ENCODE measurements at places on chromosomes 6 and 20. TPM values are rescaled to one million over a fixed set of nuclear protein-coding genes. Genes with fewer than 3 reads are reported as not detected.
A peak's percentile ranks its signal among the peaks of the same experiment; 100 is the strongest.

The MUC22 gene
- 0.19 TPM for total RNA-seq

The KIF16B gene
- 18.3 TPM for total RNA-seq

GRCh38 chr6:167731216-167731615 lies 95.5 kb upstream of the AFDN start:
- no peak for DNase-seq

DNA sequence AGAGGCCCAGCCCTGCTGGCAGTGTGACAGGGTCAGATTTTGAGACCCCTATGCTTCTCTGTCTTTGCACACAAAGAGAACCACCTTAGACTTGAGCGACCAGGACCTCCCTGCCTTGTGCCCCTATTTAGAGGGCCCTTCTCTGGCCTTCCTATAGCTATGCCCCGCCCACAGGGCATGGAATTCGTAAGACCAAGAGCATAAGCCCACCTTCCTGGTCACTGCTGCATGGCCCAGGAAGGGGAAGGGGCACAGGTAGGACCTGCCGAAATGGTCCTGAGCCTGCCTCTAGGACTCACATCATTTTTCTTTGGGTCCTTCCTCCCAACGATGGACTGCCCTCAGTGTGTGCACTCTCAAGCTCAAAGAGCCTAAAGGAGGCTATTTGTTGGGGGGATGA lies 65.1 kb upstream of the SRSF6 start:
- DNase-seq: no peak

DNA sequence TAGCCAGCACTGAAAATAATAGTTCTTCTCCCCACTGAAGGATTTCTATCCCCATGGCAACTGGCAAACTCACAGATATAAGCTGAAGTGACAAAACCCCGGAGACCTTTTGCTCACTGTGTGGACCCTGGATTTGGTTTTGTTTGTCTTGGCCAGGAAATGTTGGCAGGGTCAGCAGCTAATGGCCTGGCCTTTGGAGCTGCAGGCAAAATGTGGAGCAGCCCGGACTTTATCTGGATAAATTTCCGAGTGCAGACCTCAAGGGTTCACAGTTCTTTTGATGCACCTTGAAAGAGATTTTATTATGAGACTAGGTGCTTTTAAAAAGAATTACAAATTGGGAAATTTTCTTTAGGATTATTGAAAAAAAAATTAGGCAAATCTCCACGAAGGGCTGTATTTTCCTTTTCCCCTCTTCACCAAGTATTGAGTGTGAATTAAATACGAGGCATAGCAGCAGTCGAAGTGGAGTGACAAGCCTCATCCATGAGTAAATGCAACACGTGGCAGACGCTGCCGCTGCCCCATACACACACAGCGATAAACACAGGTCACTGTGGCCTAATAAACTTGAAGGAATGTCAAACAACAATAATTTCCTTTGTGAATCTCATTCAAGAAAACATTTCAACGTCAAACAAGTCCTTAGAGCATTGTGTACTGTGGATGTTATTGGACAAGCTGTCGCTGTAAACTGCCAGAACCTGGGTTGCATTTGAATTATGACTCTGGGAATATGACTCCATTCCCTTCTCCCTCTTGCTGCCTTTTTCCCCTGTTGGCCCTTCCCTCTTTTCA lies 35.1 kb upstream of the CCN6 start:
- peak; percentile 73 for DNase-seq

GRCh38 chr20:47818016-47818415 lies 32.7 kb upstream of the SULF2 start:
- no peak for DNase-seq

DNA sequence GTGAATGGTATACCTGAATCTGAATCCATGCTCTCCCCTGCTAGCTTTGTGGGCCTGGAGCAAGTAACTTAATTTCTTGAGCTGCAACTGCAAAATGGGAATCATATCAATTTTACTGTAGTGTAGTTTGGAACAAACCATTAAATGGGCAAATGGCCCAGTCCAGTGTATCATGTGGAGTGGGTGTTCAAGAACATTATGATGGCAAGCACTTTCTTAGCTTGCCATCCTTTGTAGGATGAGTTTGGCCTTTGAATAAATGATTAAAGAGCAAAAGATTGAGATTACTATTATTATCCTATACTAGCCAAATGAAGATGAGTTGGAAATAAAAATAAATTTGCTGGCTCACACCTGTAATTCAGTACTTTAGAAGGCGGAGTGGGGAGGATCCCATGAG lies 120.4 kb downstream of the SESN1 start:
- no peak for DNase-seq

- DNase-seq: no peak
These were observed 40.9 kb downstream of the KIZ start for GRCh38 chr20:21166801-21167200.

All from Right ventricle myocardium superior (tissue), 1 donor.